ENCODE measurements at places on chromosomes 16 and 17.

- H3K27me3 ChIP-seq: no peaks in the 10 kb centered on the region
- no peak for DNase-seq
- H3K4me1 ChIP-seq: peaks cover 36% of the 10 kb centered on the region
- H3K36me3 ChIP-seq: peaks cover 66% of the 10 kb centered on the region
- H3K4me3 ChIP-seq: no peak overlapping the region
Measured at GRCh38 chr17:4691686-4692085, 12.3 kb downstream of the PELP1 start.

DNA sequence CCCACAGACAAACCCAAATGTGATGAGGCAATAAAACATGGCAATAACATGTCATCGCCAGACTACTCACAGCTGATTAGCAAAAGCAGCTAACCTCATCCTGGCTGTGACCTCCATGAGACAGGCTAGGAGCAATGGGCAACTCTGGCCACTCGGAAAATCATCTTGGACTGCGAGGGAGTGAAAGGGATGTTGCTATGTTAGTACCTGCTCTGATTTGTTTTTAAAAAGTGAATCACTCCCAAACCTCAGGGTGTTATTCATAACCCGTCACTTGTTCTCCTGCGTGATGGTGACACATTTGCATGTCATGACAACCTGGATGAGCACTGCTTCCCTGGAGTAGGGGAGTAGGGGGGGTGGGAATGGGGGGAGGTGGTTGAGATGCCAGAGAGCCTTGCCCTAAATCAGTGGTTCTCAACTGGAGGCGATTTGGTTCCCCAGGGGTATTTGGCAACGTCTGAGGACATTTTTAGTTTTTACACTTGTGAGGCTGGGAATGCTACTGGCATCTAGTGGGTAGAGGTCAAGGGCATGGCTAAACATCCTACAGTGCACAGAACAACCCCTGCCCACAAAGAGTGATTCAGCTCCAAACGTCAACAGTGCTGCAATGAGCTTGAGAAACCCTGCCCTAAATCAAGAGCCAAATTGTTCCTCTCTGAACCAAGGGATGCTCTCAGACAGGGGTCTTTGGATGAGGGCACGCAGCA is 241.7 kb downstream of the SOX9 start:
- no peak overlapping the region for H3K4me3 ChIP-seq
- DNase-seq: no peak
- no peaks in the 10 kb centered on the region for H3K27me3 ChIP-seq
- H3K36me3 ChIP-seq: no peaks in the 10 kb centered on the region
- no peaks in the 10 kb centered on the region for H3K4me1 ChIP-seq

DNA sequence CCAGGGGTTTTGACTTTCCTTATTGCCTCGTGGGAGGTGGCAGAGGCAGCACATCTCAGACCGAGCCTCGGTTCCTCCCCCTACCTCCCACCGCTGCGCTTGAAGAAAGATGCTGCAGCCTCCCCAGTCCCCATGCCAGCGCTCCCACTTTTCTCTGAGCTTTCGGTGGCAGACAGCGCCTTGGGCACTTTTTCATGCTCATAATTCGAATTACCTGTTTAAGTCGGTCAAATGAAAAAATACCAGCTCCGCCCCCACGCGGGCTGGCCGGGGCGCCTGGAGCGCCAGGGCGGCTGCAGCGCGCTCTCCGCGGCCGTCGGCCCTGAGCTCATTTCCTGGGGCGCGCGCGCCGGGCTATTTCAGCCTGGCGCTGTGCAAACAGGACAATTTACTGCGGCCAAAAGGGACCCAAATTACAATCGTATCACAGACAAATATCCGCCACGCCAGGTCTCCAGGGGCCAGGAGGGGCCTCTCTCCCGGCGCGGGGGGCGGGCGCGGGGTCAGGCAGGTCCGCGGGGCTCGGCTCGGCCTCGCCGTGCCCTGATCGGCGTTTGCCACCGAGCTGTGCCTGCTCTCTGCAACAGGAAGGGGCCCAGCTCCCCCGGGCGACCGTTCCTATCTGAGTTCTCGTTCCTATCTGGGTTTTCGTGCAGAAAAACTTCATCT is 45.0 kb downstream of the SOST start:
- H3K4me3 ChIP-seq: peak overlapping the region; percentile 63
- peak; percentile 27 for DNase-seq
- H3K27ac ChIP-seq: no peak overlapping the region

GRCh38 chr17:39735882-39736281 is 1.9 kb upstream of the GRB7 start:
- H3K27me3 ChIP-seq: peaks cover 12% of the 10 kb centered on the region
- no peak overlapping the region for H3K27ac ChIP-seq
- no peaks in the 10 kb centered on the region for H3K36me3 ChIP-seq
- H3K4me3 ChIP-seq: no peak overlapping the region
- DNase-seq: no peak

DNA sequence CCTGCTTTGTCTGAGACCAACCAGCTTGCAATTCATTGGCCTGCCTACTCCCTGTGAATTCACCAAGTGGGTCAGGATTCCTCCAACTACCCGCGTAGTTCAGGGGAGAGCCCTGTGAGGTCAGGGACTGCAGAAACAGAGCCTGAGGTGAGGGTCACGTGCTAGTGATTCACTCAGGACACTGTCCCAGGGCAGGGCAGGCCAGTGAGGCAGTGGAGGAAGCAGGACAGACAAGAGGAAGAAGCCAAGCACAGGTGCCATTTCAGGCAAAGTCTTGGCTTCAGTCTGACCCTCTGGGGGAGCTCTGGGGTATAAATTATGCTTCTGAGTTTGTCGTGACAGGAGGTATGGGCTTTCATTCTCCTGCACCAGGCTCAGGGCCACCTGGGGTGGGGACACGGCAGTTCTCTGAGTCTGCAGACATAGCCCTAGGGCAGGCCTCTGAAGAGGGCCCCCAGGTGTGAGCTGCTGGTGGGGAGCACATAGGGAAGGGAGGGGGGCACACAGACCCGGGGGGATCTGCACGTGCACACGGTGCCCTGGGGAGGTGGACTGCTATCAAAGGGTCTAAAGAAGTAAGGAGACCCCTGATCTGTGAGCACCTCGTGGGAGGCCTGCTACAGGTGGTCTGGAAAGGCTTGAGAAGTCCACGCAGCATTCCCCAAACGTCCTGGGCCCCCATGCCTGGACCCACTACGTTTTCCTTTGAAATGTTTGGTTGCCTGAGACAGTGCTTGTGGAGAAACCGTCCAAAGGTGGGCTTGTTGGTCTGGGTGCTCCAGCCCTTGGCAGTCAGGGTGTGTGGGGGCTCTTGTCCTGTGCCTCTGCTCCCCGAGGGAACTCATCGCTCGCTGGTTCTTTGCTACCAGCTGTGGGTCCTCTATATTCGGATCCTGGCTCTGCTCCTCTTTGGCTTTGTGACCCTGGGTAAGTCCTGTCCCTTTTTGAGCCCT is 46.4 kb downstream of the NKD1 start:
- H3K36me3 ChIP-seq: no peaks in the 10 kb centered on the region
- no peaks in the 10 kb centered on the region for H3K27me3 ChIP-seq
- DNase-seq: no peak

- H3K27me3 ChIP-seq: no peaks in the 10 kb centered on the region
- H3K4me3 ChIP-seq: no peak overlapping the region
- no peak for DNase-seq
- H3K36me3 ChIP-seq: peaks cover 2% of the 10 kb centered on the region
- H3K27ac ChIP-seq: no peak overlapping the region
- no peaks in the 10 kb centered on the region for H3K4me1 ChIP-seq
Measured at GRCh38 chr16:88058136-88058535, 106.9 kb downstream of the BANP start.

DNA sequence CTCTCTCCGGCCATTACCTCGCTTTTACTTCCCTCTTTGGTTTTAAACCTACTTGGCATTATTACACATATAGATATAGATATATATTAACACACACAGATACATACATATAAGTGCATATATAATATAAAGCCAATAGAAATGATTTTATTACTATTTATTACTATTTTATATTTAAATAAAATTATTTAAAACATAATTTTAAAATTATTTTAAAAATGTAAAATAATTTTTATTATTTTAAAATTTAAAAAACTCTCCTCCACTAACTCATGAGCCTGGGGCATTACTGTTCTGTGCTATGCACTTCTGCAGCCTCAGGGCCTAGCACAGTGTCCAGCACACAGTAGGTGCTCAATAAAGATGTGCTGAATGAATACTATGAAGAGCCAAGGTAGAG is 200.9 kb downstream of the SLC39A11 start:
- H3K27me3 ChIP-seq: no peaks in the 10 kb centered on the region
- peaks cover 33% of the 10 kb centered on the region for H3K36me3 ChIP-seq
- no peak for DNase-seq
- peak overlapping the region; percentile 42 for H3K27ac ChIP-seq

GRCh38 chr16:8026450-8026849 is 563.9 kb downstream of the TMEM114 start:
- no peaks in the 10 kb centered on the region for H3K27me3 ChIP-seq
- no peak for DNase-seq
- H3K27ac ChIP-seq: no peak overlapping the region
- H3K36me3 ChIP-seq: no peaks in the 10 kb centered on the region
- no peaks in the 10 kb centered on the region for H3K4me1 ChIP-seq

DNA sequence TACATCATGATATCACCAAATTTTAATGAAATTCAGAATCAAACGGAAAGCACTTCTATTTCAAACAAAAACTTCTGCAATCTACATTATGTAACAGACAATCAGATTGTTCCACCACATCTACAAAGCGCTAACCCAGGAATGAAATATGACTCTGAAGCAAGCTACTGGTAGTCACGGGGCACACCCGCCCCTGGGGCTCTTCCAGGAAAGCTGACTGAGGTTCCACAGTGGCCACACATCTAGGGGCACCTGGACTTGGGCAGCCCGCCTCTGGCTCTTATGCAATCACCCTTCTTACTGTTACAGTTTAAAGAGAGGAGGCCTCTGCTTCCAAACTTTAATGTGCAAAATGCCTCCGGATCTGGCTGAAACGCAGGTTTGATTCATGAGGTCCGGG is 27.5 kb downstream of the ZCCHC14 start:
- peak overlapping the region; percentile 71 for H3K4me3 ChIP-seq
- DNase-seq: no peak
- H3K27ac ChIP-seq: peak overlapping the region; percentile 90
- peaks cover under 1% of the 10 kb centered on the region for H3K36me3 ChIP-seq
- no peaks in the 10 kb centered on the region for H3K27me3 ChIP-seq

DNA sequence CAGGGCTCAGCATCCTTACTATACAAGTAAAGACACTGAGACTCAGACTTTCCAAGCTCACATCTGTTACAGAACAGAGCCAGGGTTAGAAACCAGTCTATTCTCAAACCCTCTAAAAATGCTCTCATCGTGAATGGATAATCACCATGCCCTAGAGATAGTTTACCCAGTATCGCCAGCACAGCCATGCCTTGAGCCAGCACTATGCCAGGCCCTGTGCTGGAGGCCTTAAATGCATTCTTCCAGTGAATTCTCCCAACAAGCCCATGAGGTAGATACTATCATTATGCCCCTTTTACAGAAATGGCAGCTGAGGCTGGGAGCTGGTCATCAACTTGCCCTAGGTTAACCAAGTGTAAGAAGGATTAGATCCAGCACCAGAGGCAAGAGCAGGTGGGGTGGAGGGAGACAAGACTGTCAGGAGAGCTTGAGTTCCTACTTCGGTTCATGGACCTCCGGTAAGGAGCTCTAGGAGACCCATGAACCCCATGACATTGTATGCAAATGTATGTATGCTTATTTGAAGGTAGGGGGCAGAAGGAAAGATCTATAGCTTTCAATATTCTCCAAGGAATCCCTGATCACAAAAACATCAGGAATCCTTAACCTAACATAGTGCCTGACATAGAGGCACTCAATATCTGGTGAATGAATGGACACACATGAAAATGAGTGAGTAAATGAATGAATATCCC is 5.2 kb downstream of the KRT14 start:
- no peak for DNase-seq
- no peak overlapping the region for H3K4me3 ChIP-seq

GRCh38 chr16:12531937-12532336 is 271.8 kb downstream of the CPPED1 start:
- DNase-seq: no peak
- H3K4me3 ChIP-seq: no peak overlapping the region
- H3K27me3 ChIP-seq: no peaks in the 10 kb centered on the region
- H3K4me1 ChIP-seq: peaks cover 36% of the 10 kb centered on the region
- H3K36me3 ChIP-seq: peaks cover 3% of the 10 kb centered on the region

GRCh38 chr16:56327071-56327928 is 98.0 kb downstream of the AMFR start:
- no peaks in the 10 kb centered on the region for H3K27me3 ChIP-seq
- H3K4me3 ChIP-seq: no peak overlapping the region
- no peaks in the 10 kb centered on the region for H3K4me1 ChIP-seq
- no peak overlapping the region for H3K27ac ChIP-seq
- DNase-seq: no peak
- no peaks in the 10 kb centered on the region for H3K36me3 ChIP-seq

DNA sequence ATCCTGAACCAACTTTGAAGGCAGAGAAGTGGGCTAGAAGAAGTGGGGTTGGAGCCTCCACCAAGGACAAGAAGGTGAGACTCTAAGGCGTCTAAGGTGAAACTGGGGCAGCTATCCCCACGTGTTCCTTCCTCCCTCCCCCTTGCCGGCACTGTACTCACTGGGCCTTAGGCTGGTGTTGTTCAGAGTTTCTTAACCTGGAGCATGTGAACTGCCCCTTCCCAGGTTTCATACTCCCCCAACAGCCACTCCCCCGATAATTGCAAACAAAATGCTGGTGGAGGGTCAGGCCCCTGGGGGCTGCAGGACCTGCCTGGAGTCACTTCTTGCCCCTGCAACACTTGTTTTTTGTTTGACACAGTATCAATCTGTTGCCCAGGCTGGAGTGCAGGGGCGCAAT is 7.3 kb upstream of the SOCS3 start:
- no peak overlapping the region for H3K4me3 ChIP-seq
- no peaks in the 10 kb centered on the region for H3K36me3 ChIP-seq
- no peak for DNase-seq
- peaks cover 21% of the 10 kb centered on the region for H3K27me3 ChIP-seq

DNA sequence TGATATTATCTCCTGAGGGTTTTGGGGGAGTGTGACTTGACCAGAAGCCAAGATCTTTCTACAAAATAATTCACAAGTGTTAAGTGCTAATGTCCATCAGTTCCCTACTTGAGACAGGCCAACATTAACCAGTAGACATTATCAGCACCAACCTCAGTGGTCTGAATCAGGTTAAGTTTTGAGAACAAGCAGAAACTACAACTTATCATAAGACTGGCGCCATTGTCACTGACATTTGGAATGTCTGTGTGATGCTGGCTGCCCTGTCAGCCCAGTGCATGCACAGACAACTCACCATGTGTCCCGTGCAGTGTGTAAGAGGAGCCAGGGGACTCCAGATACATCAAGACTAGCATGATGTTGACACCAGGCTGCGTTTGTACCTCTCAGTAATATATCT is 76.8 kb downstream of the CCDC182 start:
- no peak overlapping the region for H3K4me3 ChIP-seq
- H3K27me3 ChIP-seq: no peaks in the 10 kb centered on the region
- no peak overlapping the region for H3K27ac ChIP-seq

DNA sequence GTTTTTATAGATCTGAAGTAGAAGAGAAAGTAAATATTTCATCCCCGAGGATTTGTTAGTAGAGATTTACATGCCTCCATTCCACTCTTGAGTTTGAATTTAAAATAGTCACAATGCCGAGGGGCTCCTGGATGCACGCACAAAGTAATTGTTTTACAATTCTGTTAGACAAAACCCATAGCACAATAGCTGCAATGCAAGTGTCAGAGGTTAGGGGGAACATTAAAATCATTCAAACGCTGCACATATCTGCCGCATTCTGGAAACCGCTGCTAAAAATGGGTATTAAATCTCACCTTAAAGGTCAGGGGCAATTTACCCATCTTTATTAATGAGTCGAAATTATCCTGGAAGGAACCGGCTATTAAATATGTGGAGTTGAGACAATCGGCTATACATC is 528.5 kb upstream of the HSBP1 start:
- no peak for DNase-seq
- no peaks in the 10 kb centered on the region for H3K4me1 ChIP-seq

- H3K36me3 ChIP-seq: no peaks in the 10 kb centered on the region
- peaks cover 2% of the 10 kb centered on the region for H3K27me3 ChIP-seq
- no peak overlapping the region for H3K27ac ChIP-seq
- H3K4me1 ChIP-seq: peaks cover 10% of the 10 kb centered on the region
Measured at GRCh38 chr16:21704733-21705132, 41.0 kb downstream of the OTOA start.

Measured in activated naive CD8-positive, alpha-beta T cell treated with anti-CD3 and anti-CD28 coated beads, Interleukin-2, amount 50 U/mL, for 24 hours (primary cell).